ENCODE measurements at places on chromosomes 16 and 17.

DNA sequence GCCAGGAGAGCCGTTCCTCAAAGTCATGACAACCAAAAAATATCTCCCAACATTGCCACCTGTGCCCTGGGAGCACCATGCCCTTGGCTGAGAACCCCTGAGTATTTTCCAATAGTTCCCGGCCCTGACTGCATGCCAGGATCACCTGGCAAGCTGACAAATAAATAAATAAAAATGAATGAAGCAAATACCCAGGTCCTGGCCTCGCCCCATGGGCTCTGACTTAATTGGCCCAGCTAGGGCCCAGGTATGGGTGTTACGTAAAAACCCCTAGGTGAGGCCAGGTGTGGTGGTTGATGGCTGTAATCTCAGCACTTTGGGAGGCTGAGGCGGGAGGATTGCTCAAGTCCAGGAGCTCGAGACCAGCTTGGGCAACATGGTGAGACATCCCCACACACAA is 2.7 kb upstream of the C16orf74 start:
- DNase-seq = no peak

GRCh38 chr16:50733468-50733867 is 8.4 kb upstream of the CYLD start:
- DNase-seq = no peak

GRCh38 chr16:9139965-9140364 is 48.5 kb downstream of the HAPSTR1 start:
- DNase-seq = peak; percentile 51

- no peak for DNase-seq
Measured at GRCh38 chr16:85573696-85574641, 39.2 kb upstream of the GSE1 start.

GRCh38 chr16:73172241-73172972 is 124.5 kb upstream of the ZFHX3 start:
- peak; percentile 58 for DNase-seq

DNA sequence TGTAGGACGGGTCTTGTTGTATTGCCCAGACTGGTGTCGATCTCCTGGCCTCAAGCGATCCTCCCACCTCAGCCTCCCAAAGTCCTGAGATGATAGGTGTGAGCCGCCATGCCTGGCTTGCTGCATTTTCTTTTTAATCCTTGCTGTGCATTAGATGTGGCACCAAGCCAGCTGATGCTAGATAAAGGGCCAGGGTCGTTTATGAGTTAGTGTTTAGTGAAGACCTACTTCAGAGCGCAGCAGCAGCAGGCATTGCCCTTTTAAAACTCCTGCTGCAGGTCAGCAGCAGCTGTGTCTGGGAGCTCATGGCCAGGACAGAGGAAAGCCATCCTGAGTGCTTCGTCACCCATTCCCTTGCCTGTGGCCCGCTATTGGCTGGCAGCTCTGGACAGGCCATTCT is 237.3 kb downstream of the CCDC182 start:
- no peak for DNase-seq

DNA sequence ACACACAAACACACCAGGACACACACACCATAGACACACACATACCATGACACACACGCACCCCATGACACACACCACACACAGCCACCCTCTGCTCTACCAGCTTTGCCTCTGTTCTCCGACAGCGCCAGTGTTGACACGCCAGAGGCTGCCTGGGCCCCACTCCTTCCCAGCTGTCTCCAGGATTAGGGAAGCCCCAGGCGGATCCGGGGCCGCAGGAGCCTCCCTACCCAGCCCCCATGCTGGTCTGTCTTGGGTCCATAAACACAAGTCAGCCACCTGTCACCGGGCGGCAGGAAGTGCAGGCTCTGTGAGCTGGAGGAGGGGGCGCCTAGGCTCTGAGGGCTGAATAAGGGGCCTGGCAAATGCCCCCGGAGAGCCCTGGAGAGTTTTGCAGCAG is 10.5 kb downstream of the TBC1D16 start:
- DNase-seq = no peak

GRCh38 chr17:80028030-80028429 is 7.6 kb downstream of the TBC1D16 start:
- no peak for DNase-seq

DNA sequence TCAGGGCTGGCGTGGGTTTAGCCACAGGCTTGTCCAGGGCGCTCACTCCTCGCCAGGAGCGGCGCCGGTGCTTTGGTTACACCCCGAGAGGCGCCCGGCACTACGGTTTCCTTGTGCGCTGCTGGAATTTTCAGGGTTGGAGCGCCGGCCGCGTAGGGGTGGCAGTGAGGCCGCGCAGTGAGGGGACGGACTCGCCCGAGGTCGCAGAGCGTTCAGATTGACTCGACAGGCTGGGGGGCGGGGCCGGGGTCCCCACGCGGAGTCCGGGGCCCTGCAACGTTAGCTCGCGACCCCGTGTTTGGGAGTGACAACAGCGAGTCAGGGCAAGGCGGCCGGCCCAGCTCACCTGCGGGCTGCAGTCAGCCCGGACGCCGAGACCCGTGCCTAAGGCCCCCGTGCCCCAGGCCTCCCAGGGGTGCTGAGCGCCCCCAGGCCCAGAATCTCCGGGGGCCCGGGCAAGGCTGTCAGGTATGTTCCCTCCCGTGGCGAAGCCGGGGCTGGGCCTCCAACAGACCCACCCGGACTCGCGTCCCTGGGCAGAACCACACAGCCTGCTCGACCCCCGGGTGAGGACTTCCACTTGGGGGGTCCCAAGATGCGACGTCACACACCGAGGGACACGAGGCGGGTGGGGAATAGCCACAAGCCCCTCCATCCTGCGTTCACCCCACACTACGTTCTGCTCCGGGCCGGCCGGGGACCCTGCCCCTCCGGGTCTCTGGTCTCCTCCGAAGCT is 1.3 kb upstream of the ACTG1 start:
- DNase-seq = peak; percentile 91

DNA sequence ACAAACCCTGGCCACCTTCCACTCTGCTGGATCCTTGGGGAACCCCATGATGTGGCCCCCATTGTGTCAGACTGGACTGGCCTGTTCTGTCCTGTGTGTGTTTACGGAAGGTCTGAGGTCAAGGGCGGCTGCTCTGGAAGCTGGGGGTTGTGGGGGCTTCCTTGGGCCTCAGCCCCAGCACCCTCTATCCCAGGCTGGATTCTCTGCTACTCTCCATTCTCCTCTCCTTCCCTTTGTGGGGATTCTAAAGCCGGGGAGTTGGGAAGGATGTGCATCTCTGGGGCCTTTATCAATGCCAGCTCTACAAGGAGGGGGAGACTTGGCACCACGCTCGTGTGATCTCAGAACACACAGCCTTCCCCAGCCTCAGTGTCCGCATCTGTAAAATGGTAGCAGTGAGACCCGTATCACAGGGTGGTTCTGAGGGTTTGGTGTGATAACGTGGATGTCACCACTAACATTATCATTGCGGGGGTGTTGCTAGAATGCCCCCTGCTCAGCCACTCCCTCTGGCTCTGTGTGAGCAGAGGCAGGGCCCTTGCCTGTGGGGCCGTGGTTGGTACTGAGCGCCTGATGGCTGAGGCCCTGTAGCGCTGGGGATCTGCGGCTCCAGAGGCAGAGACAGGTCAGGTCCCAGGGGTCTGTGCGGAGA is 18.1 kb downstream of the ADGRG1 start:
- DNase-seq = peak; percentile 42

- DNase-seq = no peak
Measured at GRCh38 chr16:11957591-11958395, 7.2 kb upstream of the TNFRSF17 start.

- DNase-seq = no peak
Measured at GRCh38 chr17:27489045-27489715, 32.9 kb downstream of the KSR1 start.

- DNase-seq = peak; percentile 37
Measured at GRCh38 chr17:5793899-5794298, 209.6 kb upstream of the NLRP1 start.

GRCh38 chr17:14717859-14718258 is 417.0 kb downstream of the HS3ST3B1 start:
- no peak for DNase-seq

DNA sequence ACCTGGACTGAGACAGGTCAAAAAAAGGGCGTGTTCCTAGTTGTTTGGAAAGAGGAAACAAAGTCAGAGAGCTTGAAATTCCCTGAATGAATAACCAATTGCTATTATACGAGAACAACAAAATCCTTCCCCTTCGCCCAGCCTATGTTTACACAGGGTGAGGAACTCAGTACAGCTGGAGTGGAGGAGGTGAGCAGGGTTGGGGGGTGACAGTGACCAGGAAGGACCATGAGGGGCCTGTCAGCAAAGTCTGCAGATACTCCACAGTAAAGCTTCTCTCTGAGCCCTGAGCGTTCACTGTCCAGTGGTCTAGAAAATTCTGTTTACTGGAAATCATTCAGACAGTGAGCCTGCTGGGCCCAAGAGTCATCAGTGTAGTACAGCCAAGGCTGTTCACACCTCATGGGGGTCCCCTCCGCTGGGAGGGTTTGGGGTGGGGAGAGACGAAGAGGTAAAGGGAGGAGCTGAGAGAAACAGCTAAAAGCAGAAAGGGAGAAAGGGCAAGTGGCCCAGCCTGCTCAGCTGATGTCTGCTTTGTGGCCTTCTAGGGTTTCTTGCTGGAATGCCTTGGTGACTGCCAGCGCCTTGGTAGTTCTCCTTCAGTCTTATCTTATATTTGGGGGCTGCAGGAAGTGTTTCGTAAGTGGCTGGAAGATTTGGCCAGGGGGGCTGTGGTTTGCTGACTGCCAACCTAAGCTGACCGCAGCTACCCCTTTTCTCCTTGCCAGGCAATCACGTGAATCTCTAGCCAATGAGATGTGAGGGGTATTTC is 5.7 kb downstream of the DUSP3 start:
- no peak for DNase-seq

DNA sequence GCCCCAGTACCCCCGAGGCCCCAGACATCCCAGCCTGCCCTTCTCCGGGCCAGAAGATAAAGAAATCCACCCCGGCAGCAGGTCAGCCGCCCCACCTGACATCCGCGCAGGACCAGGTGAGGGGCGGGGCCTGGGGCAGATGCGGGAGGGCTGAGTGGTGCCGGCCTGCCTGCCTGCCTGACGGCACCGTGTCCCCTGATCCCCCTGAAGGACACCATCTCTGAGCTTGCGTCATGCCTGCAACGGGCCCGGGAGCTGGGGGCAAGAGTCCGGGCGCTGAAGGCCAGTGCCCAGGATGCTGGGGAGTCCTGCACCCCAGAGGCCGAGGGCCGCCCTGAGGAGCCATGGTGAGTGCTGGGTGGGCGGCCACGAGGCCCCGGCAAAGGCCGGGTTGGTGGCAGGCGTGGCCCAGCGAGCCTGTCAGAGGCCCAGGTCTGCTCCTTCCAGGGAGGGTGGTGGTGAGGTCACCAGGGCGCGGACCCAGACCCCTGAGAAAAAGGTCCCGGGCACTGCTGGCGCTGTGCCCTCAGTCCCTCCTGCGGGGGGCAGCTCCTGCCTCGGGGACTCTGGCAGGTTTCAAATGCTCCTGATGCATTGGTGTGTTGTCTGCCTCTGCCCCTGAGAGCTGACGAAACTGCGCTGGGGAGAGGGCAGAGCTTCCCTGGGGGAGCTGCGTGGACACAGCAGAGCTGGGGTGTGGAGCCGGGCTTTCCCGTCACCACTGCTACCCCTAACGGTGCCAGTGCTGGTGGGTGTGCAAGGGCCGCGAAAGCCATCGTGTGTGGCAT is 1.2 kb downstream of the CDT1 start:
- DNase-seq = peak; percentile 42

DNA sequence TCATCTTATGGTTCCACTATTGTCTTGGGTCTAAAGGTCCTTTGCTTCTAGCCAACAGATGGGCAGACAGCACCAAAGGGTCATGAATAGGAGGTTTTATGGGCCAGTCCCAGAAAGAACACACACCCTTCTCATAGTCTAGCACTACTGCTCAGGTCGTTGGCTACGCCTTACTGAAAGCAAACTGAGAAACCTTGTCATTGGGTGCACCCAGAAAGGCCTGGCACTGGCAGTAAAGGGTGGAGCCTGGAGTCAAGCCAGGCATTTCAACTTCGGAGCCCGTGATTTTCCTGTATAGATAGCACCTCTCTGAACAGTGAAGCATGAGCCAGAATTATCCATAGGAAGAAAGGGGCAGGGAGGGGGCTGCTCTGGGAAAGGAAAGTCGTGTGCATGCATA is 74.9 kb downstream of the VAT1L start:
- DNase-seq = no peak

DNA sequence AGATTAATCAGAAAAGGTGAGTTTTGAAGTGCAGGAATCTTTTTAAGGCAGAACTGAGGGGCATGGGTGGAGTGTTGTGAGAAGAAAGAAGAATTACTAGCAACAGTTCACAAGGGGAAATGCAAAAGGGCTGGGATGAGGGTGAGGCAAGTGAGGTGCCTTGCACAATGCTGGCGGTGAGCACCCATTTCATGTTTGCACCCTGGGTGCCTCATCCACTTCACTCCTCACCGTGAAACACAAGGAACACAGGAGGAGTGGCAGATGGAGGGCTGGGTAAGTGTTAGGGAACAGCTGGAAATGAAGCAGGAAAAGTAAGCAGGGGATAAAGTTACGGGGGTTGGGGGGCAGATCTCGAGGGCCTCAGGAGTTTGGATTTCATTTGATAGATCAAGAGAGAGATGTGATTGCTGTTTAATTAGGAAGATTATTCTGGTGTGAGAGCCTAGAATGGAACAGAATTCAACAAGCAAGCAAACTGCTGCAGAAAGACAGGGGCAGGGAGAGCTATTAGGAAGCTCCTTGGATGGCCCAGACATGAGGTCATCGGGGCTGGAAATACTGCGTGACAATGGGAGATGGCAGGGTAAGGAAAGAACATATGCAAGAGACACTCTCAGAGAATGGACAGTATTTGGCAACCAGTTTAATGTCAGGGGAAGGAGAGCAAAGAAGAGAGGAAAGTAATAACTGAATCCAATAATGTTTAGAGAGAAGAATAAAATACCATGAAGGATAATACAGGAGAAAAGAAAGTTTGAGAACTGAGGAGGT is 8.3 kb upstream of the HEATR6 start:
- DNase-seq = peak; percentile 76

- no peak for DNase-seq
Measured at GRCh38 chr17:65977041-65977440, 214.9 kb downstream of the CEP112 start.

DNA sequence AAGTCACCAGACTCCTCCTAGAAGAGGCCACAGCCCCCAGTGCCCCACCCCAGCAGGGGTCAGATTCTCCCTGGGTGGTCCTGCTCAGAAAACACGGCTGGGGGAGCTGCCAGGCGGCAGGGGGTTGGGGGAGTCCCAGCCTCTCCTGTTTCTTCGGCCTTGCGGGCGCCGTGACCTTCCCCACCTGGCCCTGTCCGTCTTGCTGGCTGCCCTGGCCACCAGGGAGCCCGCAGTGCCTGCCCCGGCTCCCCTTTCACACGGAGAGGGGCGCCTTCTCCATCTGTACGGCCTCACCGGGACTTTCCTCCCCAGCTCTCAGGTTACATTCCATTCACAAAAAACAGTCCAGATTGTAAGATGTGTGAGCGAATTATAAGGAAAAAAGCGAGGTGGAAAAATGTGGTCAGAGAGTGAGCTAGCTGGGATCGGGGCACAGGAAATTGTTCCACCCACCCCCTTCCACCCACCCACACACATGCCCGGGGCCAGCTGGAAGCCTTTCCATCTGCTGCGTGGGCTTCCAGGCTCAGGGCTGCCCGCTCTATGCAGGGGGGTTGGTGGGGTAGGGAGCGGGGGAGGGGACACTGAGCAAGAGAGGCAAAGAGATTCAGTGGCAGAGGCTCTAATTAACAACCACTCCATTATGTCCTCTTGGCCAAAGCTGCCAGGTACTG is 14.6 kb upstream of the CIBAR2 start:
- peak; percentile 51 for DNase-seq

GRCh38 chr17:16933317-16934132 is 38.4 kb downstream of the TNFRSF13B start:
- peak; percentile 23 for DNase-seq
